ENCODE measurements at places on chromosomes 4 and X.

DNA sequence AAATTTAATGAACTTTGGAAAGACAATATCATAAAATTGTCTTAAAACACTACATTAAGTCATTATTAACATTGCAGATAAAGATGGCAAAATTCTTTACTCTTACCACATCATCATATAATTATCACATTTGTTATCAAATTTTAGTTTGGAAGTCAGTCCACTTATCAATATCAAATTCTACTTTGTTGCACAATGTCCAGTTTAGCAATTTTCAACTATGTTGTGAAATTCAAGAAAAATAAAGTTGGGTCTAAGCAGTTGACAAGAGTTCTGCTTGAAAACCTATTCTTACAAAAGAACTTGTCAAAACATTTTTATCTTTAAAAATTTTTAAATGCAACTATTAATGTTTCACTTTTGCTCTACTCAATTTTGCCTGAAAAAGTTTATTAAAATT, 44.7 kb upstream of the TET2 start:
- no peak for DNase-seq

GRCh38 chr4:24488399-24489164, 95.8 kb downstream of the DHX15 start:
- no peak for DNase-seq

DNA sequence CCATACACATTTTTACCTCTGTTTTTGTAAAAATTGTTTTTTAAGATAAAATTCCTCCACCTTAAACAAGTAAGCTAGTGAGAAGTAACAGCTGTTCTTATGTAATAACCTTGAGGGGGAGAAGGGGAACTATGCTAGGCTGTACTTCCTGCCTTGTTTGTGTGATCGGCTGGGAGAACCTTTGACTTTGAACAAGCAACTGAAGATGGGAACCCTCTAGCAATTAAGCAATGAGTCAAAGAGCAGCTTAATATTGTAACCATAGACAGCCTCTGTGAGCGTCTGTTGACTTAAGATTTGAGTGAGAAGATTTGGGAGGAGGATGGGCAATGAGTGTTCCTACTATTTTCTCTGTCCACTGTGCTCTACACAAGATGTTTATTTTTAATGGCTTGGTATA, 135.1 kb downstream of the SCLT1 start:
- DNase-seq = no peak

GRCh38 chrX:69299285-69299684, 134.0 kb upstream of the PJA1 start:
- DNase-seq = no peak

- no peak for DNase-seq
Observed at GRCh38 chrX:30593440-30594200, 16.1 kb upstream of the TASL start.

DNA sequence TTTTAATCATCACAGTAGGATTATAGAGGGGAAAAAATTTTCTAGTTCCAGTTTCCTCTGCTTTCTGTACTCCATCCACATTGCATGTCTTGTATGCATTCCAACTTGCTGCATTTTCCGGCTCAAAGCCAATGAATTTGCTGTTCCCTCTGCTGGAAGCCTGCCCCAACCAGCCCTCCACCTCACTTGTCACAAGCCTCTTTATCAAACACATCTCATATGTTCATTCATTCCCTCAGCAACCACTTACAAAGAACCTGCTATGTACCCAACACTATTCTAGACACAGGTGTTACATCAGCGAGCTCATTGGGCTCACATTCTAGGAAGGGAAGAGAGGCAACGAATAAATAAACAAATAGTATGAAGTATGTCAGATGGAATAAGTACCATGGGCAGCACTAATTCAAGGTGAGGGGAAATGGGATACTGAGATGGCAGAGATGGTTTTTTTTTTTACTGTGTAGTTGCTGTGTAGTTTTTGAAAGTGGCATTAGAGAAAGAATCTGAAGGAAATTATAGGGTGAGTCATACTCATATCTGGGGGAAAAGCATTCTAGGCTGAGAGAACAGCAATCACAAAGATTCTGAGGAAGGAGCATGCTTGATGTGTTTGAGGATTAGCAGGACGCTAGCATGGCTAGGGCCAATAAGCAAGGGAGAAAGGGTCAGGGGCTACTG, 332.5 kb downstream of the PDGFC start:
- no peak for DNase-seq
